ENCODE measurements at places on chromosomes 12 and 14.

GRCh38 chr12:88413646-88414045 lies 166.6 kb downstream of the KITLG start:
- DNase-seq: no peak

DNA sequence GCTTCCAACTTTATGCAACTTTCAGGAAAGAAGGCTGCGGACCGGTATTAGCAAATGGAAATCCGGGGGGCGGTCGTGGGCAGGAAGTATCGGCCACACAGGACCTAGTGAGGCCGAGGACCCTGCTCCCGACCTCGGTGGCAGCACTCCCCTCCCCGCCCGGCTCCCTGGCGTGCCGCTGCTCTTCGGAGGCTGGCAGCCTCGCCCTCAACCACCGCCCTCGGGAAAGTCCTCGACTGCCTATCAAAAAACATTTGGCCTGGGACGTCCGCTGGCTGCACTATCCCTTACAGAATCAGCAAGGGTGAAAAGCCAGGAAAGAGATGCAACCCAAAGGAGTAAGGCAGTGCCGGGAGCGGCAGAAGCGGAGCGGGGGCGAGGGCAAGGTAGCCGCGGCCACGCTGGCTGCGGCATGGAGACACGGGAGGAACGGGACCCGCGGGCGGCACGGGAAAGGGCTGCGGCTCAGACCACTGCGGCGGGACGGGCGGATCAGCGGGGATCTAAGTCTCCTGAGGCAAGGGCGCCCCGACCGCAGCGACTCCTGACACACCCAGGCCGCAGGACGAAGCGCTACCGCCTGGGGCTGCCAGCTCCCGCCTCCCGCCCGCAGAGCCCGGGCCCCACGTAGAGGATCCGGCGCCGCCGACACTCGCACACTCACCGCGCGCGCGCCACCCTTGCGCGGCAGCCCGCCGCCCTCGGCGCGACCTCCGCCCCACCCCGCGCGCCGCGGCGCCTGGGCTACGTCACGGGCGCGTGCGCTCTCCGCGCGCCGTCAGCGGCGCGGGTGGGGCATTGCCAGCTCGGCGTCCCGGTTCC lies at the start of the genes BBOF1 and ENTPD5:
TSS of gene BBOF1 (plus strand) at position 764 of the 822 bp plus-strand sequence. CDS start 130 bp downstream, outside the sequence.
TSS of gene ENTPD5 (minus strand) at position 703 of the 822 bp plus-strand sequence. CDS start 31,186 bp downstream, outside the sequence.
- DNase-seq: peak; percentile 92

DNA sequence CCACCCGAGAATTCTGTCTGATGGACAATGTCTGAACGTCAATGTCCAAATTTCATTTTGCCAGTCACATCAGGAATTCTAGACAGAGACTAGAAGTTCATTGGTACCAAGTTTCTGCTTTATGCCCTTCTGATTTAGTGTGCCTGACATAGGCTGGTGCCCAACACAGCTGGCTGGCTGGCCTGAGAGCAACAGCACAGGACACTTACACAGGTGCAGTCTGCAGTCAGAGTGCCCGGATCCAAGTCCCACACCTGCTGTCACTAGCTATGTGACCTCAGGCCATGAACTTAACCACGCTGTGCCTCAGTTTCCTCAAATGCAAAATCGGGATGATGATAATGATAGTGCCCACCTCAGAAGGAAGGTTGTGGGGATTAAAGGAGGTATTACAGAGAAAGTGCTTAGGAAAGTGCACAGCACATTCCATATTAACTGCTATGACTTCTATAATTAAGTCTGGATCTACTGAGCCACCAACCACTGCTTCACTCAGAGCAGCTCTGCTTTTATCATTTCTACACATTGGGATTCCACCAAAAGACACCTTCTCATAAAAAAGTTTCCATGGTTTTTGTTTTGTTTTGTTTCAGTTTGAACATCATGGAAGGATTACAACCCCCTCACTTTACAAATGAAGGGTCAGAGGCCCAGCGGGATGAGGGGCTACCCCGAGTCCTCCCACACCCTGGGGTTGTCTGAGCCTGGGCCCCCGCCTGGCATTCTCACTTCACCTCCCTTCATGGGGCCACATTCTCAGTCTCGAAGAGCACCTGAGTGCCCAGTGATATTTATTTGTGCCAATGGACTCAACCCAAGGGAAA lies 168.8 kb upstream of the BCL2L14 start:
- DNase-seq: no peak

- no peak for DNase-seq
These were observed 64.0 kb upstream of the ATF1 start for GRCh38 chr12:50699940-50700339.

- no peak for DNase-seq
These were observed 211.0 kb downstream of the IPO8 start for GRCh38 chr12:30484658-30485057.

- no peak for DNase-seq
These were observed 475.4 kb upstream of the SEL1L start for GRCh38 chr14:82009076-82009475.

GRCh38 chr12:54428050-54429013 lies 9.3 kb upstream of the ITGA5 start:
- DNase-seq: peak; percentile 81

DNA sequence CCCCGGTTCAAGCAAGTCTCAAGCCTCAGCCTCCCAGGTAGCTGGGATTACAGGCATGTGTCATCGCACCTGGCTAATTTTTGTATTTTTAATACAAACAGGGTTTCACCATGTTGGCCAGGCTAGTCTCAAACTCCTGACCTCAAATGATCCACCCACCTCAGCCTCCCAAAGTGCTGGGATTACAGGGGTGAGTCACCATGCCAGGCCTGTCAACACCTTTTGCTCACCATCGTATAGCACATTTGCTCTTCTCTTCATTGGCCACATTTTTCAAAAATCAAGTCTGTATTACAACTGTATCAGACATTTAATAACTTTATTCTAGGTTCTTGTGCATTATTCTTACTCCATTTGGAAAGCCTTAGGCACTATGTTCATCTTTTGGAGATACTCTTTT lies 50.3 kb downstream of the BCAT1 start:
- DNase-seq: no peak

DNA sequence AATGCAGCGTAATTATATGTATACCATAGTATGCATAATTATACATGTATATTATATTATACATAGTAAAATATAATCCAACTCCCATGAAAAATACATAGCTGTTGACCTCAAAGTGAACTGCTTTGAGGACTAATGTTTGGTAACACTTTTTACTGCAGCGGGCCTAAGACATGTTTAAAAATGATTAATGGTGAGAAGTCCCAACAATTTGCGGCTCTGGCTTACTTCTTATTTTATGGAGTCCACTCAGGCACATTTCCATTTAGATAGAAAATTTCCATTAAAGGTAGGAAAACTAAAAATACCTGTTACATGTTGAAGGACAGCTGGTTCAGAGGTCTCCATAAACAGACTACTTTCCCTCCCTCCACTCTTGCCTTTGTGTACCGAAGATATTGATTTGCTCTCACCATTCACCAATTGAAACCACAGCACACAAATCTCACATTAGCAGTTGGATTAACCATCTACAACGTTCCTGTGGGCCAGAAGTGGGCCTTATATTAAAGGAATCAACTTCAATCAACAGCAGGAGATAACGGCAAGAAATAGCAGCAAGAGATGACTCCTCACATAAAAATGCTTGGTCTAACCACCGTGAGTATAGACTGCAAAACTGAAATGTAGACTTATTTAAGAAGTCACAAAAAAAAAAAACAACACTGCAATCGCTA lies 14.1 kb upstream of the NT5DC3 start:
- no peak for DNase-seq

DNA sequence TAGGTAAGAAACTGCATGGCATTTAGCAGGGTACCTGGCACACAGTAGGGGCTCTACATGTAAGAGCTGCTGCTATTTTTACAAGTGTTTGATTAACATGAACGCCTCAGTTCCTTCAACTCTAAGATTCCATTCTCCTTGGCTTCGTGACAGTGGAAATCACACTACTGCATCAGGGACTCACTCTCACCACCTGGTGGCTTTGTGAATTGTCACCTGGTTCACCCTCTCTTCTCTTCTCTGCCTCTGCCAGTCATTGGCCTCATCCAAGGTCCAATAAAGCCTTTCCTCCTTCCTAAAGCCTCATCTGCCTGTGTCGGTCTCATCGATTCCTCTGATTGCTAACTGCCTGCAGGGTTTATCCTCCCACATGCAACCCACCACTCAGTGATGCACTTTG lies 476.4 kb downstream of the VRK1 start:
- DNase-seq: no peak

DNA sequence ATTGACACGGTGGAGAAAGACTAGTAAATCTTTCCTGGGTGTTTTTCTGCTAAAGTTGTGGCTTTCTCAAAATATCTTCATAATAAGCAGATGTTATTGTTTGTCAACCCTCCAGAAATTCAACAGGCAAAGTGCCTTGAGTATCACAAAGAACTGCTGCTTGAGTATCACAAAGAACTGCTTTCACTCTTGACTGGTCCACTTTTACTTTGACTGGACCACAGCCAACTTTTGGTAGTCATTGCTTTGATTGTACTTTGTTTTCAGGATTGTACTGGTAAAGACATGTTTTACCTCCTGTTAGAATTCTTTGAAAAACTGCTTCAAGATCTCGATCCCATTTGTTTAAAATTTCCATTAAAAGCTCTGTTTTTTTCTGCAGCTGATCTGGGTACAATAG lies 62.6 kb downstream of the PDZRN4 start:
- DNase-seq: no peak

- no peak for DNase-seq
These were observed 4.1 kb upstream of the CLEC4D start for GRCh38 chr12:8508910-8509841.

- DNase-seq: no peak
These were observed 155.0 kb upstream of the TMPO start for GRCh38 chr12:98360401-98360800.

GRCh38 chr12:111753144-111753881 lies 13.4 kb upstream of the ALDH2 start:
- DNase-seq: peak; percentile 84

- no peak for DNase-seq
These were observed 101.2 kb upstream of the EGLN3 start for GRCh38 chr14:34051966-34052657.

GRCh38 chr14:25750436-25750835 lies 700.5 kb upstream of the STXBP6 start:
- no peak for DNase-seq

DNA sequence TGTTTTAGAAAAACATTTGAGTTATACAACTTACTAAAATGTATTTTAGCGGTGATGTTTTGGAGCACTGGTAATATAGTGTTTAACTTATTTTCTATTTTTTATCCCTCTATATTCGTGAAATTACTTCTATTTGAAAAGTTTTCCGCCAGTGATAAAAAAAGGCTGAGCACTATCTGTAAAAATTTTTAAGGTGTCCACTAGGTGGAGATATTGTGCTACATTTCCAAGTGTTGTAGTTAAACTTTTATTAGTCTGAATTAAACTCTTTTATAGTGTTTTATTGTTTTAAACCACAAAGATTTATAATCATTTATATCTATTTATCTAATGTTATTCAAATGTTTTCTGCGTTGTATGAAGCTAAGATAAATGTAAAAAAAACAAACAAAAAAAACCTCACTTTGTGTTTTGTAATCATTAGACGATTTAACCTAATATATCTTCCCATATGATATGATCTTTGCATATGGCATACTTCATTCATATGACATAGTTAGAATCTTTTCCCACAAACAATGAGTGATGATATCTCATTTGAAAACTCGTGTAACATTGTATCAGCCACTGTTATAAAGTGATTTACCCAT lies 11.8 kb downstream of the ALG10B start:
- no peak for DNase-seq

GRCh38 chr12:31220633-31221550 lies 105.1 kb downstream of the SINHCAF start:
- DNase-seq: no peak

DNA sequence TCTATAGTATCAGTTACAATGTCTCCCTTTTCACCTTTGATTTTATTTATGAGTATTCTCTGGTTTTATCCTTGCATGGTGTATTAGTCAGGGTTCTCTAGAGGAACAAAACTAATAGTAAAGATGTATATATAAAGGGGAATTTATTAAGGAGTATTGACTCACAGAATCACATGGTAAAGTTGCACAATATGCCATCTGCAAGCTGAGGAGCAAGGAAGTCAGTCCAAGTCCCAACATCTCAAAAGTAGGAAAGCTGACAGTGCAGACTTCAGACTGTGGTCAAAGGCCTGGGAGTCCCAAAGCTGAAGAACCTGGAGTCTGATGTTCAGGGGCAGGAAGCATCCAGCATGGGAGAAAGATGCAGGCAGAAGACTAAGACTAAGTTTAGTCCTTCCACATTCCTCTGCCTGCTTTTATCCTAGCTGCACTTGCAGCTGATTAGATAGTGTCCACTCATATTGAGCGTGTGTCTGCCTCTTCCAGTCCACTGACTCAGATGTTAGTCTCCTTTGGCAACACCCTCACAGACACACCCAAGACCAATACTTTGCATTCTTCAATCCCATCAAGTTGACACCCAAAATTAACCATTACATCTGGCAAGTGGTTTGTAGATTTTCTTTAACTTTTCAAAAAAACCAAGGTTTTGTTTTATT lies 308.0 kb upstream of the LMO3 start:
- no peak for DNase-seq

- DNase-seq: no peak
These were observed 28.2 kb upstream of the FLRT2 start for GRCh38 chr14:85501751-85502150.

- DNase-seq: no peak
These were observed 986 bp upstream of the NTF3 start for GRCh38 chr12:5430641-5431603.

DNA sequence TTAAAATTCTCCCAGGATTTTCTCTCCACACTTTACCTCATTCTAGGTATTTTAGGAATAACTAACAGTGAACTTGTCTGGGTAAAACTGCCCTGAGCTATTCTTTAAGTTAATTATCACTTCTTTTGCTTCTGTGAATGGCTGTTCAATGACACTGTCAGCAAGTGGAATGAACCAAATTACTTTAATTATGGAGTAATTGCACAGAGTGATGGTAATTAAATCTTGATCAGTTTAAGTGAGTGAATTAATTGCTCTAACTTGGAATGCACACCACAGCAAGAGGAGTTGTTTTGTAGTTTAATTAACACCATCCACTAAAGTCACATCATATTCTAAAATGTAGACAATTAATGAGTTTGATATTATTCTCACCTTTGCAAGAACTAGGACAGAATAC lies 36.2 kb upstream of the TMEM260 start:
- DNase-seq: no peak

DNA sequence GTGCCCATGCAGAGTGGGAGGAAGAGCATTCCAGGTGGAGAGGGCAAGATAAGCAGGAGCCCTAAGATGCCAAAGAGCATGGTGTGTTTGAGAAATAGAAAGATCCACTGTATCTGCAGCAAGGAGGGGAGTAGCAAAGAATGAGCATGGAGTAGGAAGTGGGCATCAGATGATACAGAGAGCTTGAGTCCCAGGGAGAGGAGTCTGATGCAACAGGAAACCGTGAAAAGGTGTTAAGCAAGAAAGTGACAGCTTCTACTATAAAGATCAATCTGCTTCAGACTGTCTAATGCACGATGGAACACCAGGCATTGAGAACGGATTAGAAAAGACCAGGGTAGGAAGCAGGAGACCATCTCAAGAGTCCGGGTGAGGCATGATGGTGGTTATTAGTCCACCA lies 12.3 kb upstream of the GPRC5D start:
- no peak for DNase-seq

DNA sequence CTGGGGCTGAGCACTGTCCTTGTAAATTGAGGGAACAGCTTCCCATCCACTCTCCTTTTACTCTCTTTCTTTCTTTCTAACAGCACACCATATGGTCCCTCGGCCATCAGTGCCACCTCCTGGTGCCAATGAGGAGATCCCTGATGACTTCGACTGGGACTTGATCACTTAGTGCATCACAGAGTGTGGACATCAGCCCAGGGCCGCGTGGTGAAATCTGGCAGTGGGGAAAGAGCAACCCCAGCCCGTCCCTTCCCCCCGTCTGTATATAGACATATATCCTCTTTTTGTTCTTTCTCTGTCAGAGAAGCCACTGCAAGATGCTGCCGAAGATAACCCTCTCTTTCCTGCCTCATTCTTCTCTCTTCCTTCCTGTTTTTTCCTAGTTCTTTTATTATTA lies 13.5 kb downstream of the C3AR1 start:
- DNase-seq: no peak

Measured in sigmoid colon (tissue), 7 donors.